Ureter (tissue), 1 donor: ENCODE measurements at places on chromosomes 2 and 18. TPM values are rescaled to one million over a fixed set of nuclear protein-coding genes. Genes with fewer than 3 reads are reported as not detected.

GRCh38 chr18:7062811-7063210 lies 54.8 kb downstream of the LAMA1 start:
- DNase-seq: no peak

LYPD6B gene
- 76.0 TPM for total RNA-seq

TGFA gene
- total RNA-seq: 17.8 TPM

GRCh38 chr2:159998961-159999360 lies 63.5 kb downstream of the PLA2R1 start:
- DNase-seq: no peak

GRCh38 chr2:81940266-81940955 lies 1635.9 kb upstream of the LRRTM1 start:
- DNase-seq: no peak

RUFY4 gene
- 5.6 TPM for total RNA-seq

- no peak for DNase-seq
Observed at GRCh38 chr18:79520478-79521390, 125.0 kb downstream of the NFATC1 start.

DNA sequence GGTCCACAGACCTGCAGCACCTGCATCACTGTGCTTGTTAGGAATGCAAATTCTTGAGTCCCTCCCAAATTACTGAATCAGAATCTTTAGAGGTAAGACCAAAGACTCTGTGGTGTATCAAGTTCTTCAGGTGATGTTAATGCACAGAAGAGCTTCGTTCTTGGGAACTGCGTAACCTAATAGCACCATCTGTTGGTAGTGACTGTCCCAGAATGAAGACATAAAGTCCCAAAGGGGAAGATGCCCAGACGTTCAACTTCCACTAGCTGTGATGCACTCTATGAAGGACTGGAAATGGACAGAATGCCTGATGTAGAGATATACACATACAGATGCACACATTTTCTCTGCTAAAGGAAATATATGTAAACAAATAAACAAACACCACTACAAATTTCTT lies 576.0 kb downstream of the LRP1B start:
- no peak for DNase-seq

DNA sequence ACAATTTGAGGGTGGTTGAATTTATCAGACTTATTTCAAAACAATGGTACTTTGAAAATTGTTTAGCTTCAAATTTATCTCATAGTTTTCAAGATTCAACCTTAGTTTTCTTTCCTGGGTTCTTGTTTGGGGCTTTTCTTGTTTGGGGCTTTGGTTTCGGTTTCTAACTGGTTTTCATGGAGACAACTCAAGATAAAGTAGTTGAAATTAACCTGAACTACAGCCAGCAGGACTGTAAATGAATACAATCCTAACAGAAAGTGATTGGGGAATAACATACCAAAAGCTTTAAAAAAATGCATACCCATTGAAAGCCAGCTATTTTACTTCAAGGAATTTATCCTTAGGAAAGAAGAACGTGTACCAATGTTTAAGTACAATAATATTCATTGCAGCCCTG lies 133.5 kb upstream of the SLC14A2 start:
- DNase-seq: no peak

- DNase-seq: no peak
Observed at GRCh38 chr2:176471949-176472348, 202.7 kb downstream of the MTX2 start.

- DNase-seq: no peak
Observed at GRCh38 chr2:192250961-192251360, 56.2 kb upstream of the TMEFF2 start.

DNA sequence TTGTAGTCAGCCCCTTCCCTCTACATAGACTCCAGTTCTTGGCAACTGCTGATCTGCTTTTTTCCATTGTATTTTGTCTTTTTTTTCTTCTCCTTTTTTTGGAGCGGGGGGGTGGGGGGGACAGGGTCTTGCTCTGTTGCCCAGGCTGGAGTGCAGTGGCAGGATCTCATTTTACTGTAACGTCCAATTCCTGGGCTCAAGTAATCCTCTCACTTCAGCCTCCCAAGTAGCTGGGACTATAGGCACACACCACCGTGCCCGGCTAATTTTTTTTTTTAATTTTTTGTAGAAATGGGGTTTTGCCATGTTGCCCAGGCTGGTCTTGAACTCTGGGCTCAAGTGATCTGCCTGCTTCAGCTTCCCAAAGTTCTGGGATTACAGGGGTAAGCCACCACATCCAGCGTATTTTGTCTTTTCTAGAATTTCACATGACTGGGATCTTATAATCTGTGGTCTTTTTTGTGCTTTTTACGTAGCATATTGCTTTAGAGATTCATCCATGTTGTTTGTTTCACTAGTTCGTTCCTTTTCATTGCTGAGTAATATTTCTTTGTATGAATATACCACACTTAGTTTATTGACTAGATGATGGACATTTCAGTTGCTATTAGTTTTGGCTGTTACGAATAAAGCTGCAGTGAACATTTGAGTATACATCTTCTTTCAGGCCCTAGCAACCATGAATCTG lies 17.9 kb downstream of the EML4 start:
- no peak for DNase-seq

GYPC gene
- total RNA-seq: 30.1 TPM

DNA sequence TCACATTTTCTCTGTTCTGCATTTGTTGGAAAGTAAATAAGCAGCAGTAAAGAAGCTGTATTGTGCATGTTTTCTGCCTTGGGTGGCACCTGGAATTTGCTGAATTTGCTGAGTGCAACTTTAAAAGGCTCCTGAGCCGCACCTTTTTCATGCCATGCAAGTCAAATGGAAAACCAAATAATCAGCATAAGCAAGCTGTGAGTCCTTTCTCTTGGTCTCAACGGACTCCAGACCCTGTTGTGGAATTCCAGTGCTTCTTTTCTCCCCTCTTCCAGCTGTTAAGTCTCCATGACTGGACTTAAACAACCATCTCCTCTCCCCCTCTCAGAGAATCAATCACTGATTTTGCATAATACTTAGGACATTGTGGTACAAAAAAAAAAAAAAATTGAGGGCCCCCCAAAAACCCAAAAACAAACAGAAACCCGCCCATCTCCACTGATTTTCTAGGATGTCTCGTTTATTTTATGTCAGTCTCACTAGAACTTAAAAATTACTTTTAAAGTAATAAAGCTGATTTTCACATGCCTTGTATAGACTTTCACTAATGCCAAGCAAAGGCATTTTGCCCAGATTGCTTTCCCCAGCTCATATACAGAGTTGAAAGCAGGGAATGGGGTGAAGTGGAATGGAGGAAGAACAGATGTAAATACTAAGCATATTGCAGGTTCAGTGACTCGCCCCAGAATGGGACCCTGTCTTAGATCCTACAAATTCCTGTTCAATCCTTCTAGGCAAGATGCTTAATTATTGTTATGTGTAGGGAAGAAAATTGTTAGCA lies 5.1 kb upstream of the CETN1 start:
- DNase-seq: no peak

UGT1A6 gene
- 134 TPM for total RNA-seq

DNA sequence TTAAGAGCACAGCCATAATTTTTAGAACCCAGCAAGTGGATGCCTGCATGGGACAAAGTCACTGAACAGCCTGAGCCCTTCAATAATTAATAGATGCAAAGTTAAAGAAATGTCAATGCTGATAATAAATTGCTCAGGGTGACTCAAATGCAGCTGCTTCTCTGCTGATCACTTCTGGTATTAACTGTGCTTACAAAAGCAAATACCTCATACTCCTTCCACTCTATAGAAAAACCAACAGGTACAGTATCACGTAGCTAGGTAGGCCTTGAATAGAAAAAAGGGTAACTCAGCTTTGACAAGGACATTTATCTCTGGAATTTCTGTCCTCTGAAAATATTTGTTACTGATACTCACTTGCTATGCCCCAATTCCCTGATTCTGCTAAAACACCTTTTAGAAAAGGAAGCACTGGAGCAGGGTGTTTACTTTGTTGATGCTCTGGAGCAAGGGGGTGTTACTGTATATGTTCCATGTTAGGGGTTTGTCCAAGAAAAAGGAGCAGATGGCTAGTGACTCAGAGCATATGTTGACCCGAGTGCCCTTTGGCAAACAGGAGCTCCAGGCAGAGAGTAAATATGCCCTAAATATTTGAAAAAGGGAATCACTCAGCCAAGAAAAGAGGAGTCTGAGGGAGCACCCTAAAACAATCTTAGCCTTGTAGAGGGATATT lies 59.1 kb upstream of the RTN4 start:
- DNase-seq: no peak

DNA sequence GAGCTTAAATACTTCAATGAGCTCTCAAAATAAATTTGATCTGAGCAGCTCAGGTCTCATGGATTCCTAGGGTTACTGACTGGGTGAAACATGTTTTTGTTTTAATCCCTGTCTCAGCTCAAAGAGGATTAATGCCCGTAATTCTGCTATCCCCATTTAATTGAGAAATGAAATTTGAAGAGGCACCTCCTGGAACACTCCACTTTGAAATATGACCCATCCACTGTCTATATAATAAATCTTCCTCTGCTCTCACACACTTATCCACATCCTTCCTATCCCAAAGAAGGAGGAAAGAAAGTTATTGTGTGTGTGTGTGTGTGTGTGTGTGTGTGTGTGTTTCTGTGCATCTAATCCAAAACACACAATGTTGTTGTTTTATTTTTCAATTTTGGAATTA lies 2082.4 kb upstream of the PIK3C3 start:
- no peak for DNase-seq

GPR45 gene
- total RNA-seq: not detected

DNA sequence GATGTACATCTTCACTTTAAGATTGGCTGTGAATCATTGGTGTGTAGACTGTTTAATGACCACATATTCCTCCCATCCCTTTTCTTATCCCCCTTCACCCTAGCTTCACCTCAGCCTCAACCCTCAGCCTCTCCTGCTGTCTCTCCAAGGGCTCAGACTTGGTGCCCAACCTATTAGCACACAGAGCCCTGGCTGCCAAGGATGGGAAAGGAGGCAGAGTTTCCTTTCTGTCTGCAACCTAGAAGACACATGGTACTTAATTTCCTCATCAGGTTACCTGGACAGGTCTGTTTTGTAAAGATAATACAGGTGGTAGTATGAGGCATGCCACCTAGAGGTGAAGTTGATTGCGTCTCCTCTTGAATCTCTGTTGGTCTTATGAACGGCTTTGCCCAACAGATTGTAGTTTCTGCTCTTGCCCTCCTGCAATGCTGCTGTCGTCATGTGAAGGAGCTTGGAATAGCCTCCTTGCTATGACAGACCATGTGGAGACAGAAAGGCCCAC lies 44.5 kb upstream of the RMND5A start:
- DNase-seq: no peak

GBX2 gene
- not detected for total RNA-seq

DNA sequence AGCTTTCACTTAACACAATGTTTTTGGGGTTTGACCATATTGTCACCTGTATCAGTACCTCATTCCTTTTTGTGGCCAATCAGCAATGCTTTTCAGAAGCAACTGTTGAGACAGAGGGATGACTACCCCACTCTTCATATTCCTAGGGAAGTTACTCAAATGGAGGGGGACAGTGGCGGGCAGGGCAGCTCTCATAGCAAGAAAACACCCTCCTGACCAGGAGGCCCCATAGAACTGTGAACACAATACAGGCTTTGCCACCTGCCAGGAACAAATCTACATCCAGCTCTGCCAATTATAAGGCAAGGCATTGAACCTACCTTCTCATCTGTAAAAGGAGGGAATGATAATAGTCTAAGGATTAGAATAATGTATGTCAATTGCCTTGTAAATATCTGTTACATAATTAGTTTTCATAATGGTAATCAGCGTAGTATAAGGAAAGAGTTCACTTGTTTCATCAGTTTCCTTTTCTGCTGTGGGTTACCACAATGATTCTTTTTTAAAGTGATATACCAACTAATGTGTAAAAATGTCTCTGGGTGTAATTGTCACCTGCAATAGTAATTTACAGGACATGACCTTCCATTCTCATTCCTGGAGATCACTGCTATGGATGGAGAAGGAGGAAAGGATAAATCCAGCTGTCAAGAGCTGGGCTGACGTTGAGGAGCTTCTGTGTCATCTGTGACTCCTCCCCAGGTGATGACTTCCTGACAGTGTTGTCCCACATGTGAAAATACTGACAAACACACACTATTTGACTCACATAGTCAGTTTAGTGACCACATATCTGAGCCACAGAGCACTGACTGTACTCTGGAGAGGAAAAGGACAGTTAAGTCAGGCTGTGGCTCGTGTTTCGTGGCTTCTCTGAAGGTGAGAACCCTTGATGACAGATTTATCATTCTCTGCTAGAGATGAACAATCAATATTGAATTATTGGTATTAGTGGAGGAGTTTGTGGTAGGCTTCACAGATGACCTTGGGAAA lies 13.5 kb downstream of the ALPK2 start:
- no peak for DNase-seq

GRCh38 chr2:48727560-48727959 lies 28.0 kb downstream of the LHCGR start:
- DNase-seq: no peak

CRACDL gene
- 25.5 TPM for total RNA-seq

FABP1 gene
- total RNA-seq: not detected

DNA sequence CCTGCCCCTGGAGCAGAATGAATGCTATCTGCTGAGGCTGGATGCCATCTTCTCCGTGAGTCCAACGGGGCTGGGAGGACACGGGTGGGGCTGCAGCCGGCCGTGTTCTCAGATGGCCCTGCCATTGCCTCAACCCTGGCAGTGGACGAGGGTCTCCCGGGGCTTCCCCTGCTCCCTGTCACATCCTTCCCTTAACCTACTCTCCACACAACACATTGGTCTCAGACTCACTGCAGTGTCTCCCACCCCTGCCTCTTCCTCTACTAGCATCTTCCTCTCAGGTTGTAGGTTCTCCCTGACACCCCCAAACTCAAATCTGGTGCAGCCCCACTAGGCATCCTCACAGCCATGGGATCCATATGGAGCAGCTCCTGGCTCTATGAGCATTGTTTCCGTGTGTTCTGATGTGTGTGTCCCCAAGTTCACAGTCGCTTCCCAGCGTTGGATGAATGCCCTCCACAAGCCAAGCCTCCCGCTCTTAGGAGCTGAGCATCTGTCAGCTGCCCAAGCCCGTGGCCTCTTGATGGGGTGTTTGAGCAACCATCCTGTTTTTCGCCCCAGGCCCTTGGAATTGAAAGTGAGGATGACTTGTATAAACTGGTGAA lies 27.8 kb downstream of the OTOF start:
- DNase-seq: no peak

- no peak for DNase-seq
Observed at GRCh38 chr2:125842041-125842440, 813.9 kb upstream of the GYPC start.

- DNase-seq: peak; percentile 20
Observed at GRCh38 chr2:96103761-96104486, 12.4 kb downstream of the ADRA2B start.

DNA sequence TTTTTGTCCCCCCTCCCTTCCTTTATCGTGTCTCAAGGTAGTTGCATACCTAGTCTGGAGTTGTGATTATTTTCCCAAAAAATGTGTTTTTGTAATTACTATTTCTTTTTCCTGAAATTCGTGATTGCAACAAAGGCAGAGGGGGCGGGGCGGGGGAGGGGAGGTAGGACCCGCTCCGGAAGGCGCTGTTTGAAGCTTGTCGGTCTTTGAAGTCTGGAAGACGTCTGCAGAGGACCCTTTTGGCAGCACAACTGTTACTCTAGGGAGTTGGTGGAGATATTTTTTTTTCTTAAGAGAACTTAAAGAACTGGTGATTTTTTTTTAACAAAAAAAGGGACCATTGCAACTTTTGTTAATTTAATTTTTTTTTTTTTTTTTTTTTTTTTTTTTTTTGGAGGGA lies 2.1 kb downstream of the SOX11 start:
- no peak for DNase-seq

FZD7 gene
- 24.2 TPM for total RNA-seq

- no peak for DNase-seq
Observed at GRCh38 chr2:173134703-173135102, 59.1 kb downstream of the MAP3K20 start.

HTR2B gene
- total RNA-seq: 0.44 TPM

LYG2 gene
- not detected for total RNA-seq
